CD4-positive, CD25-positive, alpha-beta regulatory T cell (primary cell): ENCODE measurements at places on chromosomes 11 and 22. TPM values are rescaled to one million over a fixed set of nuclear protein-coding genes. Genes with fewer than 3 reads are reported as not detected.

GRCh38 chr11:1293619-1294015 is 15.8 kb downstream of the TOLLIP start:
- DNase-seq = peak; percentile 21

- no peak for DNase-seq
These were observed 518.7 kb downstream of the NTM start for GRCh38 chr11:131889146-131889577.

- no peak for DNase-seq
These were observed 78.7 kb downstream of the SERGEF start for GRCh38 chr11:17934194-17934593.

DNA sequence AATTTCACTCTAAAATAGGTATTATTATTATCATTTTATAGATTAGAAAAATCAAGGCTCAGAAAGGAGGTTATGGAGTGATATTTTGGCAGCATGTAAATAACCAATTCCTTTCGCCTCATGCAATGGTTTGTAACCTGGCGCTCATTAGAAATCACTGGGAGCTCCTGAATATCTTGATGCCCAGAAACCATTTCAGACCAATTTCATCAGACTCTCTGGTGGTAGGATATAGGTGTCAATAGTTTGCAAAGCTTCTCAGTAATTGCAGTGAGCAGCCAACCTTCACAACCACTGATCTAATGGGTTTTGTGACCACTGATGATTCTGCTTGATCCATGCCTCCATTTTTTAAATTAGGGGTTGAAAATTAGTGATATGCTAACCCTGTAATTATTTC is 57.8 kb upstream of the ZC3H12C start:
- DNase-seq = no peak

- DNase-seq = no peak
These were observed 92.8 kb downstream of the TEAD1 start for GRCh38 chr11:12767027-12767426.

GRCh38 chr11:8948886-8949285 is 6.1 kb upstream of the ASCL3 start:
- no peak for DNase-seq

GRCh38 chr22:18031695-18032454 is 7.5 kb upstream of the MICAL3 start:
- DNase-seq = no peak

DNA sequence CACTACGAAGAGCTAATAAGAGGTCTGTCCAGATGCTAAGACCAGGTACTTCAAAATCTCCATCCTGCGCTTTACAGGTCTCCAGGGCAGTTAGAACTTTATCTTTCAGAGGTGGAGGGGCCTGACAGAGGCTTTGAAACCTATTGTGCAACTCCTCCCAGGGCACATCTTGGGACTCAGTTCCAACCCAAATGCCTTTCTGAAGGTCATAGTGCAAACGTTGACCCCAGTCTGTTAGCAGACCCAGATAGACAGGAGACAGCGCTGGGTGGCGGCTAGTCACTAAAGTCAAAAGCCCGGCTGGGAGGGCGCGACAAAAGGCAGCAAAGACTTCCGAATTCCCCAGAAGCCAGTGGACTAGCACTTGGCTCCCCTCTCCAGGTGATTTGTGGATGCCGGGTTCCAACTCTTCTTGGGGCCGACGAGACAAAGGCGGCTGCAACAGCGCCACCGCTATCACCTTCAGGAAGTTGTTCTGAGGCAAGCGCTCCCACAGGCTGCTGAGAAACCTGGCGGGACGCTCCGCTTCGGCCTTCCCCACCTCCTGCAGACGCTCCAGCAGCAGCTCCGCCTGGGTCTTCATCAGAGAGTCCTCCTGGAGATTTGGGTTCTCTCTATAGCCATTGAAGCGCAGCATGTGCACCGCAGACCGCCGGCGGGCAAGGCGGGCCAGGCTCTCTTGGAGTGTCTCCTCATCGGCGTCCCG is 728 bp downstream of the FANCF start:
- DNase-seq = peak; percentile 50

- no peak for DNase-seq
These were observed 5.1 kb downstream of the SYT12 start for GRCh38 chr11:67027943-67028542.

GRCh38 chr22:17137861-17138425 is 16.8 kb upstream of the TMEM121B start:
- DNase-seq = no peak

BAD gene
- polyA plus RNA-seq = 39.9 TPM

GRCh38 chr22:46622081-46622521 is 1.9 kb downstream of the GRAMD4 start:
- DNase-seq = no peak

RAG2 gene
- polyA plus RNA-seq = not detected

- no peak for DNase-seq
These were observed 63.8 kb upstream of the VPREB1 start for GRCh38 chr22:22180738-22181285.

- DNase-seq = no peak
These were observed 3.1 kb downstream of the SCO2 start for GRCh38 chr22:50522208-50522805.

DNA sequence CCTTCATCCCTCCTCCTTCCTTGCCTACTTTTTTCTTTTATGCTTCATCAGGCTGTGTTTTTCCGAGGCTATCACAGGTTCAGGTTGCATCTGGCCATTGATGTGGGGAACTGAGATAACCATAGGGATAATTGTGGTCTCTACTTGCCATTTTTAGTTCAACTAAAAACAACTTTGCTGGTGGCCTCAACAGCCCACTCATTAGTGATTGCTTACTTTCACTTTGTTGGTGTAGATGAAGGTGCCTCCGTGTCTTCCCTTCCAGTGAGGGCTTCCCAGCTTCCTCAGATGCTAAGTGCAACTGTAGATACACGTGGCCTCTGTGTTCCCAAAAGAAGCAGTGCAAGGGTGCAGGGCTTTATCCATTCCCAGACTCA is 35.0 kb downstream of the KCNJ1 start:
- no peak for DNase-seq

DNA sequence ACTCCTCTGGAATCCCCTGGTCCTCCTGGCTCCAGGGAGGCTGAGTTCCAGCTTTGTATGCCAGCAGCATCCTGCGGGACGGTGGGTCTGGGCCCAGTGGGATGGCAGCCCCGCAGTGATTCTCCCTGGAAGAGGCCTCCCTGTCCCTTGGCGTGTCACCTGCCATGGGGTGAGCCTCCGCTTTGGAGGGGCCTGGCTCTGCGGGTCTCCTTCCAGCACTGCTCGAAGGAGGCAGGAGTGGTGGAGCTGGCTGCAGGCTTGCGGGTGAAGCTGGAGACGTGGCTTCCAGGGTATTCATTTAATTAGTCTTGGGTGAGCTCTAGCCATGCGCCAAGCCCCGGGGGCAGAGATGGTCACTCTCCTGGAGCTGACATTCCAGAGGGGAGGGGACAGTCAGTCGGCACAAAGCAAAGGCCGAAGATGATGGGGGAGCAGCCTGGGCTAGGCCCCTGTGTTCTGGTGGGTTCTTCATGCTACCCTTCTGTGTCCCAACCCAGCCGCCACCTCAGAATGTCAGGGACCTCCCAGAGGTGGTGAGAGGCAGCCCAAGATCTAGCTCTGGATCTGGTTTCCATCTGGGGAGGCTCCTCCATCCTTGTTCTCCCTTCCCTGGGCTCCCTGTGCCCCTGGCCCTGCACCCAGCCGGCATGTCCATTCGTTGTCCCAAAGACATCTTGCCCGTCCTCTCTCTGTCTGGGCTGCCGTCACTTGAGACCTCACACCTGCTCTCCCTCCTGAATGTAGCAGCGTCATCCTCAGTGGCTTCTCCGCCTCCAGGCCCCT is 1332.5 kb downstream of the BRD1 start:
- DNase-seq = no peak

GRCh38 chr22:38461414-38462081 is 6.3 kb upstream of the KDELR3 start:
- peak; percentile 70 for DNase-seq

OR10A4 gene
- polyA plus RNA-seq = not detected

DNA sequence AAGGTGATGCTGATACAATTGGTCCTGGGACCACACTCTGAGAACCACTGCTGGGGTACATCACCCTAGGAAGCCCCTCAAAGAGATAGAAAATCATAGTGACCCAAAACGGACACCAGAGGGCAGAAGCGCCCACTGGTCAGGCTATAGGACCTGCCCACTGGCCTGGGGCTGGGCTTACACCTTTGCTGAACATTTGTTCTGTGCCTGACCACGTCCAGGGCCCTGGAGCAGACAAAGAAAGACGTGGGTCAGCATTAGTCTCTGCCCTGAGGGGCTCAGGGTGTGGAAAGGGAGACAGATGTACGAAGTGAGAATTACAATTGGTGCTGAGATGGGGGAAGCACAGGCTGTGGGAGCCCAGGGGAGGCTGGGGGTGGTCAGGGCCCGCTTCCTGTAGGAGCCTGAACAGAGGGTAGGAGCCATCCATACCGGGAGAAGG is 14.4 kb upstream of the SERPINH1 start:
- no peak for DNase-seq

GRCh38 chr22:45602824-45603595 is 68.6 kb upstream of the ATXN10 start:
- no peak for DNase-seq

DNA sequence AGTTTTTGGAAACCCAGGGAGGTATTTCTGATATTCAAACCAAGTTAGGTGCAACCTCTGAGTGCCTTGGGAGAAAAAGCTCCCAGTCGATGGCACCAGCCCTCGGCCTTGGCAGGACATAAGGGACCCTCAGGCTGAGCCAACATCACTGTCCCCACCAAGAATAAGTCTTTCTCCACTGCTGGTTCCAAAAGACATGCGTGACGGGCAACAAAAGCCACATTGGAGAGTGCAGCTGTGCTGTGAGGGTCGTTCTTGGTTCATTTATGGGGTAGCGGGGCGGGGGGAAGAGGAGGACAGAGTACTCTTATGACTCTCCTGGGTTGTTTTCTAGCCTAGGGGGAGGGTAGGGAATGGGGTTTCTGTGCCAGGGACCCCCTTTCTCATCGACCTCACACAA is 11.2 kb upstream of the TPCN2 start:
- DNase-seq = no peak

DNA sequence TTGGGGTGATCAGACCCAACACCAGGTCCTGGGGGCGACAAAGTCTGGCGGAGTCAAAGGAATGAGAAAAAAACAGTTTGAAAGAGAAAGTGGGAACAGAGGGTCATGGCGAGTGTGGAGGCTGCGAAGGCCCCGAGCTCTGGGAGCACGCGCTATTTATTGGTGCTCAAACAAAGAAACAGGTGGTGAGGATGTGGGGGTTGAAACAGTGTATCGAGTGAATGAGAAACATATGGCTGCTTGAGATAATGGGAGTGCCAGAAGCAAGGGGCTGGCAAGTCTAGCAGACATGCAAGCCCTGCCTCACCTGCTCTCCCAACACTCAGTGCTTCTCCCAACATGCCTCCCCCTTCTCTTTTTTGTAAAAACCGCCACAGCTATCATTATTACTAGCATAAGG is 7.8 kb upstream of the DUSP18 start:
- no peak for DNase-seq

DNA sequence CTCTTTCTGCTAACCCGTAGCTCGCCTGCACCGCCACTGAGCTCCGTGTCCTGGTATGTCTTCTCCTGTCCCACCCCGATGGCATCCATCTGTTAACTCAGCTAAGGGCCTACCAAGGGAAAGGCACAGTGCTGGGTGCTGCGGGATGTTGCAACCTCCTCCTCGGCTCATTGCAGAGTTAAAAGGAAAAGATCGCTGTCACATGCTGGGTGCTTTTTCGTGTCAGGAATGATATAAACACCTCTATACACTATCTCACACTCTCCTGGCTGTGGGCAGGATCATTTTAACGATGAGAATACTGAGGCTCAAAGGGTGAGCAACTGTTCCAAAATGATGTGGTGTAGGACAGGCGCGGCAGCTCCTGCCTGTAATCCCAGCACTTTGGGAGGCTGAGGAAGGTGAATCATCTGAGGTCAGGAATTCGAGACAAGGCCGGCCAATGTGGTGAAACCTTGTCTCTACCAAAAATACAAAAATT is 10.1 kb downstream of the TXN2 start:
- DNase-seq = no peak

REXO2 gene
- polyA plus RNA-seq = 88.5 TPM

DNA sequence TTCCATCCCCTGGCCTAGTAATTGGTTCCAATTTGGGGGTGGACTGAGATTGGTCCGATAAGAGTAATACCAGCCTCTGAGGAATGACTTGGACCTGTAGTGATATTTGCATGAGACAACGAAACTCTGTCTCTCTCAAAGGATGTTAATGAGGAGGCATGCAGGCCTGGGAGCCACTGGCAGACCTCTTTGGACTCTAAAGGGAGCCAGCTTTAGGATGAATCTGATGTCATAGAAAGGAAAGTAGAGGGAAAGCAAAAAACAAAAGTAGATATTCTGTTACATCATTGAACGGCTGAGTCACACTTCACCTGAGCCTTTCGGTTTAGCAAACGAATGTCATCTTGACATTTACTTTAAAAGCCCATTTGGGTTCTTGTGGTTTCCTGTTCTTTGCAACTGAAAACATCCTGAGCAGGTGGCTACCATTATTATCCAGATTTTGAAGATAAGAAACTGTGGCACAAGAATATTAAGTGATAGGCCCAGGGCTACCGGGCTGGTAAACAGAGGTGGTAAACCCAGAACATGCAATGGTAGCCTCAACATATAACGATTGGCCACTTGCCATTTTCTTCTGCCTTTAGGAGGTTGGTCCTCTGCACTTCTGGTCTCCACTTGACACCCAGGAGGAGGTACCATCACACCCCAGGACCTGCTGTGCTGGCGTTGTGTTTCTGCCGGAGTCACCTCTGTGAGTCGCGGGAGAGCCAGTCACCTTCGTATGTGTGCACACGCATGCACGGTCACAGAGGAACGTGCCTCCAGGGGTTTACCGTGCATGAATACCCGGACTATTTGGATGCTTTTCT is 42.7 kb downstream of the RTL6 start:
- DNase-seq = peak; percentile 23

OR51E1 gene
- polyA plus RNA-seq = not detected

DNA sequence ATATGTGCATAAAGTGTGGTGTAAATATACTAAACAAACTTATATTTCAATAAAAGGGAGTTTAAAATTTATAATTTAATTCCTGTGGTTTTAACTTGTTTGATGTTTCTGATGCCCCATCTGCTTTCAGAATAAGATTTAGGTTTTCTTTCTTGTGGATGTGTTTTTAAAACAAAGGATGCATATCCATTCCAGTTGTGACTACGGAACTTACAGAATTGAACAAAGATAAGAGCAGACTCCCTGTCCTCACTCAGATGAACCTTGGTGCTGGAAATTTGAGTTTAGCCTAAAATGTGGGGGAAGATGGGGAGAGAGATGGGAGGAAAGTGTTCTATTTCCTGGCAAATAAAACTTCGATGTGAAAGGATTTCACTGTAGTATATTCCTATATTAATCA is 2.5 kb downstream of the FJX1 start:
- no peak for DNase-seq
